ENCODE measurements at places on chromosomes 12 and 14.

- DNase-seq, result no peak
These were observed 3.0 kb downstream of the ERO1A start for GRCh38 chr14:52692248-52692962.

- no peak for DNase-seq
These were observed 50.8 kb downstream of the RPS6KA5 start for GRCh38 chr14:91009501-91010152.

GRCh38 chr14:70084226-70084625 is 104.5 kb downstream of the SLC8A3 start:
- no peak for DNase-seq

- DNase-seq, result no peak
These were observed 49.8 kb downstream of the NTN4 start for GRCh38 chr12:95740751-95741150.

DNA sequence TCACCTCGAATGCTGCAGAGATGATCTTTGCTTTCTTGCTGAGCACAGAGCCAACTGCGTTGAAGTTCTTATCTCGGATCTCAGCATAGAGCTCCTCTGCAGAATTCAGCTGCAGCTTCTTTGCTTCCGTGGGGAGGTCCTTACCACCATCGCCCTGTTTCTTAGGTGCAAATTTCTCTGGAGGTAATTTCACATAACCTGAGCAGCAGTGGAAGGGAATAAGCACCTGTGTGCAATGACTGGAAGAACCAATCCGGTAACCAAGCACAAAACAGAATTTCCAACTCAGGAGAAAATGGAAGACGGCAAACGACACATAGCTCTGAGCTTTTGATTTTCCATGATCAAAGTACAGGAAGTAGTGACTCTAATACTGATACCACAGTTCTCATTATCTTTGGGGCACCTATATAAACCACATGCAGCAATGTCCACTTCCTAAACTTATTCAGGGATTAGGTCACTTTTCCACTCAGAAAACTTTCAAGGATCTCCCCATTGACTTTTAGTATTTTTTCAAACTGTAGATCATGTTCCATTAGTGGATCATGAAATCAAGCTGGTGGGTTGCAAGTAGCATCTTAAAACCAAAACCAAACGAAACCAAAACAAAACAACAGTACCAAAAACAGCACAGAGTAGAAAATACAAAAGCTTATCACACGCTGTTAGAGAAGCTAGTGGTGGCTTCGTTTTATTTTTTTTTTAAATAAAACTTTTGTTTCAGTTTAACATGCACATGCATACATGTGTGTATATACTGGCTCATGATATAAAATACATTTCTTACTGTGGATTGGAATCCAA is 18.9 kb upstream of the DIABLO start:
- no peak for DNase-seq

DNA sequence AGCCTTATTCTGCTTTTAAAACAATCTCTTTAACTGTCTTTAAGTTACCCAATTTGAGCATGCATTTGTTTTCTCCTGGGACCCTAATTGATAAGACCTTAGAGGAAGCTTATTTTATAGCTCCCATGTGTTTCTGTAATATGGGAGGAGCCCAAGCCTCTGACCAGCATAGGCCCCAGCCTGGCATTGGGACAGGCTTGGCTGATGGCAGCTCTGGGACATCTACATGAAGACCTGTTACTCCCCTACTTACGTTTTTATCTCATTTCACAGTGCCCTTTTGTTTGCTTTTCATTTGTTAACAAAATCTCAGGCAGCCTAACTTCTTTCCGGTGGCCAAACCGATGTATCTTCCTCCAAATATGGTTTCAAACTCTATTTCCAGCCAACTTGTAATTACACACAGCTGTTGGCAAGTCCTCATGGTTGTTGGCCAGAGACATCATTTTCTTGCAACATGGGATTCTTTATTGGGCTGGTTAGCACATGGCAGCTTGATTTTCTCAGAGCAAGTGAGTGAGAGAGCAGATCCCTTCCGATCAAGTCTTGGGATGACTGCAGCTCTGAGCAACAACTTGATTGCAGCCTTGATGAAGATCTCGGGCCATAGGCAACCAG is 1117.5 kb downstream of the AACS start:
- no peak for DNase-seq

DNA sequence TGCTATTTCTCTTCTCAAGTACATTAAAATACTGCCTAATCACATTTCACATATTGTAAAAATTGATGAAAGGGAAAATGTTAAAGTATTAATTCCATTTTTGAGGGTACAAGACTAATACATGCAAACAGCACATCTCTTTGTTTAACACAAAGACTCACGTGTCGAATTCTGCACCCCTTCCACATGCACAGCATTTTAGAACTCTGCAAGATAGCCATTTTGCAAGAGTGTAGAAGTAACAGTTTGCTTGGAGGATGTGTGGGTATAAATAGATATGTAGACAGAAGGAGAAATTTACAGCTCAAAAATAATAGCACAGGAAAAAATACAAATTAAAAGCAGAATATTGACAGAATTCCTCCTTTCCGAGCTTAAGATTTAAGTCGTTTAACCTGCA is 2.5 kb downstream of the GRIN2B start:
- no peak for DNase-seq

GRCh38 chr14:87079416-87079815 is 913.6 kb downstream of the GALC start:
- no peak for DNase-seq
